ENCODE measurements at places on chromosomes 3 and 15.

GRCh38 chr3:115825046-115825445 is 201.7 kb downstream of the GAP43 start:
- DNase-seq, result no peak

- no peak for DNase-seq
Measured at GRCh38 chr15:40911141-40911540, 16.9 kb downstream of the VPS18 start.

DNA sequence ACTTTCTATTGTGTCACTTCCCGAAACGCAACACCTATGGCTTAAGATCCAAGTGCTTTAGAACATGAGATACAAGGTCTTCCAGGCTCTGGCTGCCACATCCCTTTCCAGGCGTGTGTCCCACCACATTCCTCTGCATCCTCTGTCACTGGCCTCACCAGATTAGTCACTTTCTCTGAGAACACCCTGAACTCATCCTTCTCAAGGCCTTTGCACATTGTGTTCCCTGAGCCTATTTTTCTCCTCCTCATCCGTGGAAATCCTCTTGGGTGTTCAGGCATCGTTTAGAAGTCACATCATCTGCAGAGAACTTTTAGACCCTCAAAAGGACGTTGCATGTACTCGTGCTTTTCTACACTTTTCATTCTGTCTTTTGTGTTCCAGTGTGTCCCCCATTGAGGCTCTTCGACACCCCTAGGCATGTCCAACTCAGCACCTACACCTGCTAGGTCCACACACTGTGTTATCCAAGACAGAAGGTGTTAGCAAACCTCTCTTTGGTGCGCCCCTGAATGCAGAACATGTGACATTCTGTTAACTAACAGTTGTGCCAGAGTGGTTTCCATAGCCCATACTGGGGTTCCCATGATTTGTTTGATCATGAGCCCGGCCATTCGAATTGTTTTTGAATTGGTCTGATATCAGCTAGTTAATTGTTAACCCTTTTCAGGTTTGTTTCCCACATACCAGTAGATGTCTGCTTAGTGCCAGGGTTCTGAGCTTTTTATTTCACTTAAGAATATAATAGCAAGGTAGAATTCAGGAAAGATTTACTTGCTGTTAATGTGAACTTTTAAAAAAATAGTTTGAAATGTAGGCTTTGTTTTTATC is 67.2 kb downstream of the LPP start:
- DNase-seq, result no peak

DNA sequence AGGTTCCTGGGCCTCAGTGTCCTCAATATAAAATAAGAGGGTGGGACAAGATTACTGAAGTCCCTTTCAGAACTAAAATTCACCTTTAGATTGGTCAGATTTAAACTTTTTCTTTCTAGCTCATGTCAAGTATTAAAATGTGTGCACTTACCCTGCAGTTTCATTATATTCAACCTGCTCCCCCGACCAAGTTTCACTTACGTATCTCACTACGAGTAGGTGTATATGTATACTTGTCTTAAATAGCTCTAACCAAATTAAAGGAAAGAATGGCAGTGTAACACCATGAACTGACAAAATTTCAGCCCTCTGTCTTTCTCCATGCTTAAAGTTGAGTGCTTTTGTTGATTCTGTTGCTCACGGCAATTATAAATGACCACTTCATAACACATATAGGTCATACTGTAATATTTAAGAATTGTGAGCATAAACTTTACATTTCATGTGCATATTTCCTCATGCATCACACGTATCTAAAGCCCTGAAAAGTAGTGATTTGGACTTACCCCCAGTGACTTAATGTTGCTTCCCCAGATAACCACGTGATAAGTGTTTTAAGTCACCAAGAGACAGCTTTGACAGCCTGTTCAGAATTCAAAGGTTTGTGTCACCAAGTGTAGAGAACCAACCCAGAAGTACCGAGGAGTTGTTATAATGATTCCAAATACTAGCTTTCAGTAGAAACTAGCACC is 70.0 kb downstream of the PGPEP1L start:
- no peak for DNase-seq

GRCh38 chr15:95486224-95486623 is 844.3 kb upstream of the NR2F2 start:
- DNase-seq, result no peak

DNA sequence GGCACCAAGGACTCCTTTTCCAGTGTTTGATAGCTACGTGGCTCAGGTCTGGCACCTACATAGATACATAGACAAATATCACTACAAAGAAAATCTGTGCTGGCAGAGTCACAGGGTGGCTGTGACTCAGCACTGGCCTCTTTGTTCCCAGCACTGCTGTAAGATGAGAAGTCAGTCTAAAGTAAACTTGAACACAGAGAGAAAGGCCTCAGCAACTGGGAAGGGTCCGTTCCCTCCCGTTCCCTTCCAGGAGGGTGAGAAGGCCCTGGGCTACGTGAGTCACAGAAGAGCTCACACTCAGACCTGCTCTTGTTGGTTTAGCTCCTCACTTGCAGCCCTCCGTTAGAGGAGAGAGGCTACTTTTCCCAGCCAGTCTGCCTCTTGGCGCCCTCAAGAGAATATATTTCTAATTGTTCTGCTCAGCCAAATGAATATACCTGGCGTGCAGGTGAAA is 23.1 kb downstream of the ANXA2 start:
- DNase-seq, result no peak

GRCh38 chr3:182212479-182213076 is 500.9 kb downstream of the SOX2 start:
- DNase-seq, result no peak

DNA sequence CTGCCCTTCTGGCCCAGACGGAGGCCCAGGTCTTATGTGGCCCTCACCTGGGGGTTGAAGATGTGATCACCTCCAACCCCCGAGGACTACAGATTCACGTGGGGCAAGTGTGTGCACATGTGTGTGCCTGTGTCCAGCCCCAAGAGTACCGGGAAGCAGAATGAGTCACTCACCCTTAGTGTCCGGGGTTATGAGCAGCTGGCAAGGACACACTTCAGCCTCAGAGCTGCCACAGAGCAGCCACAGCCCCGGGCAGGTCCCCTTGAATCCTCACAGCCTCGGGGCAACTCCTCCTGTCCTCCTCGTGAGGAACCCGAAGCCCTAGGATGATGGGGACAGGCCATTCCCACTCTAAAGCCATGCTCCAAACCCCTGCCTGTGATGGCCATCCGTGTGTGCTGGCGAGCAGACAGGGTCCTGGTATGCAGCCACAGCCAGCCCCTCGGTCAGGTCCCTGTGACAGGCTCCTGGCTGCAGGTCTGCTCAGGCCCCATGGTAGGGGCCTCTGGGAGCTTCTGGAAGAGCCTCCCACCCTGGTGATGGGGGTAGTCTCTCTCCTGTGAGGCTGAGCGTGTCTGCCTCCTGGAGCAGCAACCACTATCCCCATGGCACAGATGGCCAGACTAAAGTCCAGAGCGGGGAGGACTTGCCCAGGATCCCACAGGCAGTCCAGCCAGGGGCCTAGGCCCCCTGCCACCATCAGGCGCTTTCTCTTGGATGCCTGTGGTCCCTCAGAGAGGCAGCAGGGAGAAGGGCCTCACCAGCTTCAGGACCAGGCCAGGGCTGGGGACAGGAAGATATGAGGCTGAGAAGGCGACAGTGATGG is 852 bp downstream of the STAB1 start:
- DNase-seq, result no peak

DNA sequence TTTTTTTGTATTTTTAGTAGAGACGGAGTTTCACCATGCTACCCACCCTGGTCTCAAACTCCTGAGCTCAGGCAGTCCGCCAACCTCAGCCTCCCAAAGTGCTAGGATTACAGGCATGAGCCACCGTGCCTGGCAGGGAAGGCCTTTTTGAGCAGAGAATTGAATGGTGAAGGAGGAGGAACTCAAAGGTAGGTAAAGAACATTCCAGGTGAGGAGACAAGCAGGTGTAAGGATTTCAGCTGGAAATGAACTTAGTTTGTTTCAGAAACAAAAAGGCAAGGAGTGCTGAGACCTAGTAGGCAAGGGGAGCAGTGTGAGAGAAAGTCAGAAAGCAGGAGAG is 2.5 kb downstream of the TICRR start:
- DNase-seq, result no peak

- DNase-seq, result no peak
Measured at GRCh38 chr3:168088106-168088720, 7.5 kb downstream of the GOLIM4 start.

GRCh38 chr3:193134856-193135255 is 106.2 kb upstream of the PLAAT1 start:
- DNase-seq, result no peak

DNA sequence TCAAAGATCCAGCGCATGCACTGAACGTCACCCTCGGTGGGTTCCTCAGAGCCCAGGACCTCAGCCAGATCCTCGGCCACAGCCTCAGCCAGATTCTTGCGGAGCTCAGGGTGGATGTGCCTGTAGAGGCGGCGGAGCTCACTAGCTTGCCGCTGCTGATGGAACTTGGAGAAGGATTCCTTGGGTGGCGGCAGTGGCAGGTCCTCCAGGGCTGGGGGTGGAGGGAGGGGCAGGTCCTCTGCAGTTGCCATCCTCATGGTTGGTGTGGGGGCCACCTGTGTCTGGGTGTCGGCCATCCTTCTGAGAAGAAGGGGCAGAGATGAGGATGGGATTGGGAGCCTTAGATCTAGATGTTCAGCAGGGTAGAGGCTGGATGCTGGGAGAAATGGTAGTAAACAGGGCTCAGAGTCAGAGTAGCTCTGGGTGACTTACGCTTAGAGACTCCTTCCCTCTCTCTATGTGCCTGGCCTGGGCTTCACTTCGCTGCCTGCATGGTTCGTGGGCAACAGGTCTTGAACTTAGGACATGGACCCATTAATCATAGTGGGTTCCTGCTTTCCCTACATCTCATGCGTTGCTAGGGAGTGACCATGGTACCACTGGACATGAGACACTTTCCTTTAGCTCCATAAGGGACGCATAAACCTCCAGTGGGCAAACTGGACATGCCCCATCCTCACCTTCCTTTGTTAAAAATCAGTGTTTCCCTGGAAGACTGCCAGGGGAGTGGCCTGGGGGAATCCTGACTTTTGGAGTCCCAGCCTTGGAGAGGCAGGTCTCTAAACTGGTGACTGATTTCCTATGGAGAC is 3.0 kb downstream of the XIRP1 start:
- no peak for DNase-seq

DNA sequence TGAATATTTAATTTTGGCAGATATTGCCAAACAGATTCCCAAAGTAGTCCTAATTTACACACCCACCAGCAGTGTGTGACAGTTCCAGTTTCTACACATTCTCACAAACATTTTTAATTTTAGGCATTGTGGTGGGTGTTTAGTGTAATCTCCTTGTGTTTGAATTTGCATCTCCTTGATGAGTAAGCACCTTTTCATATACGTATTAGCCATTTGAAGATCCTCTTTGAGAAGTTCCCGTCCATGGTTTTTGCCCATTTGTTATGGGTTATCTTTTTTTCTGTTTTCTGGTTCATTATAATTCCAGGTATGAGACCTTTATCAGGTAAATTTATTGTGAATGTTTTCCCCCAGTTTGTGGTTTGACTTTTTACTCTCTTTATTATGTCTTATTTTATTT is 2.3 kb upstream of the TM4SF19 start:
- no peak for DNase-seq

DNA sequence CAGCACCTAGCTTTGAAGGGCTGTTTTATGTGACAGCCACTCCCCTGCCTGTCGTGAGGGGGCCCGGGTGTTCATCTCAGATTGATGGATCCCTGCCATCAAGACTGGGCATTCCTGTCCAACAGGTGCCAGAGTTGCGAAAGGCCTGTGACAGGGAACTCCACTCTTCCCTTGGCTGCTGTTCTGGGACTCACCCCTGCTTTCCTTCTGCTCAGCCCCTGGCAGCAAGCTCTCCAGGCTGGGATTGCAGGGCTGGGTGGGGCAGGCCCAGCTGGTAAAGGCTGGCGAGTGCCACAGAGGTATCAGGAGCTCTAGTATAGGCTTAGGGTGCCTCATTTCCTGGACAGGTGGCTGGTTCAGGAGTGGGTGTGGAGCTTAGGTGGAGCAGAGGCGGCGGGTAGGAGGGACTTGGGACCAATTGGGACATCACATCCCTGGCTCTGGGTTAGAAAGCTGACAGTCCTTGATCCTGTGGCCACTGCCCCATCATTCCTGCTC is at the start of gene PLA2G4B:
Gene PLA2G4B, plus strand, starts transcription at position 448 of the 498 bp plus-strand sequence. CDS start 67 bp downstream, outside the sequence.
- DNase-seq, result no peak

DNA sequence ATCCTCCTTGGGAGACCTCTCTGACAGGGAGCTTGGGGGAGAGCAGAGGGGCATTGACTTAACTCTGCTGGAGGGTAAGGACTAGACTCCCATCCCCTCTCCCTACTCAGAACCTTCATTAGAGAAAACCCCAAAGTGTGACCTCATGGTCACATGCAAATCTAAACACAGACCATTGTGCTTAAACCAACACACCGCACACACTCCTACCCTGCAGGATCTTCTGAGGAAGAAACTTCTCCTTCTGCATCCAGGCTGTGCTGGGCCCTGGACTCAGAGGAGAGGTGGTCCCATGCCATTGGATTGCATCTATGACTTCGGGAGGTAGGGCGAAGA is 805 bp upstream of the PARP16 start:
- no peak for DNase-seq

GRCh38 chr3:82157952-82158351 is 396.5 kb upstream of the GBE1 start:
- DNase-seq, result no peak

DNA sequence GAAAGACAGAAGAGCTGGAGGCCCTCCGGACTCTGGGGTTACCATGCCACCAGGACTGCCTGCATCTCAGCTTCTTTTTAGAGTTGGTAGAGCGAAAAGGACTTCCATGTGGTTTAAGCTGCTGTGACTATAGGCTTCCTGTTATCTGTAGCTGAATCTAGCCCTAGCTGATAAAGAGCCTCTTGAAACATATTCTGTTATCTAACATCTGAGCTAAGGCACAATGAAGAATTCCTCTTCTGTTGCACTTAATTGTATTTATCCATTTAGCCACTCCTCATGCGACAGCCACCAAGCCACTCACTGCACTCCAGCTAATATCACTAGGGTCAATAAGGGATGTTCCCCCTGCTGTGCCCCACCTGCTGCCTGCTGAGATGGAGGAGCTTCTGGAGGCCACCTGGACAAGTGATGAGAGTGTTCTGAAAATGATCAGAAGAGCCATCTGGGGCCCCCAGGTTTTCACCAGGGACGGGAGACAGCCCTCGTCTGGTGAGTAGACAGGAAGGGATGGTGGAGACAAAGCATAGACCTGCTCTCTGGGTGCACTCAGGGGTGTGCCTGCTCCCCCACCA is 94.6 kb upstream of the PLXNA1 start:
- no peak for DNase-seq

DNA sequence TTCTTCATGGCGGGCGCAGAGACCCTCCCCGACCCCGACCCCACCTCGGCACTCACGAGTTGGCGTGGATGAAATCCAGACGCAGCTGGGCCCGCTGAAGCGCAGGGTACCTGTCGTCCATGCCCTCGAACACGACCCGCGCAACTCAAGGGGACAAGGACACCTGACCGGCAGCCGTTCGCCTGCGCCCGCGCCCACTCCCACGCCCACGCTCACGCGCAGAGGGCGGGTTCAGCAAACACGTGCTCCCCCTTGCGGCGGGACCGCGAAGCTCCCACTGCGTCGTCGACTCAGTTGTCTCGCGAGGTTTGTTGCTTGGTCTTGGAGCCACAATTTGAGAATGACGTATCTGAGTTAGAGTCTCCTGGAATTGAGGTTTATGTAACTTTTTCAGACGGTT is at the start of gene MORC1:
Gene MORC1, minus strand, starts transcription at position 196 of the 400 bp plus-strand sequence. Its CDS starts 75 bp downstream, at position 121.
- no peak for DNase-seq
